ENCODE measurements at places on chromosomes 4 and X. TPM values are rescaled to one million over a fixed set of nuclear protein-coding genes. Genes with fewer than 3 reads are reported as not detected.

The NUP62CL gene
- total RNA-seq = 1.6 TPM

The PLP1 gene
- 11.8 TPM for total RNA-seq

DNA sequence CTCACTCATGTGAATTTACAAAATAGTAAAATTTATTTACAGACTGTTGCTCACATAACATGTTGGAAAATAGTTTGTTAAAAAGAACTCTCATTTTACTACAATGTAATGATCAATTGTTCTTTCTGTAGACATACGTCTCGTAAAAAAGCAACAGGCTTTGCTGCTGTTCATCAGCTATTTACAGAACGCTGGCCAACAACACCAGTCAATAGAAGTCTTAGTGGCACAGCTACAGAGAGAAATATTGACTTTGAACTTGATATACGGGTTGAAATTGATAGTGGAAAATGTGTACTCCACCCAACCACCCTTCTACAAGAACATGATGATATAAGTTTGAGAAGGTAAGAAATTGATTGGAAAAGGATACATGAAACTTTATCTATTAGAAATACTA, 47.6 kb upstream of the ADAD1 start:
- DNase-seq = no peak

DNA sequence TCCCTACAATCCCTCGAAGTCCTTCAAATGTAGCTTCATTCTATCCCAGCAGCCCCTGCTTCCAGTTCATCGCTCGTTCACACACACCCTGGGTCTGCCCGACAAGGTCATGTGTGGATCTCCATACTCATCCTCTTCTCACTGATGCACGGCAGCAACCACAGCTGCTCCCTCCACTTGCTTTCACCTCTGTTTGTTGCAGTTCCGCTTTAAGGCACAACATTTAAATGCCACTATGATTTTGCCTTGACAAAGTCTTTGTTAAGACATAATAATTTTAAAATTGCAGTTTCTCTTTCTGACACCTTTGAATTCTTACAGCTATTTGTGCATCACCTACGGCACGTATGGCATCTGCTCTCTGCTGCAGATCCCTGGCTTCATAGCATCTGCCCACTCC, 1.8 kb downstream of the ODAPH start:
- DNase-seq = no peak

All from frontal cortex (tissue), 4 donors.